ENCODE measurements at places on chromosomes 2 and 18.

DNA sequence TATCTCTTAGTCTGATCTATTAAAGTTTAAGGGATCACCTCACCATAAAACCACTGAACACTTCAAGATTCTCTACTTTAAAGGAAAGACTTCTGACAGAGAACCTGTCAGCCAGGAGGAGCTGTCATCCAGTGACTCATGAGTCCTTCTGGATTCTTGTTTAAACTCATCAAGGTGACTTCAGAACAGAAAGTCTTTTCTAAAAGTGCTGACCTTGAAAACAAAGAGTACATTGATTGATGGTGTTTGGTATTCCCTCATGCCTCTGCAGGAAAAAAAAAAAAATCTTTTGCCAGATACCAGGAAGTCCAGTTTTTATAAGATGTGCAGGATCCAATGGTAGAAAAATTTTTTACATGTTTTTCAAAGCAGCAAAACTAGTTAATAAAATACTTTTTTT, 12.3 kb downstream of the DSG2 start:
- no peak for DNase-seq

- DNase-seq = no peak
Measured at GRCh38 chr2:195709901-195710806, 53.1 kb downstream of the SLC39A10 start.

DNA sequence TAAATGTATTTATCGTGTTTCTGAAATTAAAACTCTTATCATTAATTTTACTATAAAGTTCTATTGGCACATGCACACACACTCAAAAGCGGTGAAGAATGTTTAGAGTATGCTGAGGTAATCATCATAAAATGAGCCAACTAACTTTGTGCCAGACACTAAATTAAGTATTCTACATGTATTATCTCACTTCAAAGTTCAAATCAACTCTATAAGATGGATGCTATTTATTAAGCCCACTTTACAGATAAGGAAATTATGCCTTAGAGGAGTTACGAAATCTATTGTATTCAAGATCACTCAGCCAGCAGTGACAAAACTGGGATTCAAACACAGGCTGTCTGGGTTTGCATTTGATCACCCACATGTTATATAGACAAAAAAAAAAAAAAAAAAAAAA, 24.9 kb downstream of the OLA1 start:
- DNase-seq = no peak

GRCh38 chr2:175612280-175612679, 389.8 kb downstream of the LNPK start:
- no peak for DNase-seq

- DNase-seq = no peak
Measured at GRCh38 chr2:16194931-16195680, 254.8 kb downstream of the MYCN start.

DNA sequence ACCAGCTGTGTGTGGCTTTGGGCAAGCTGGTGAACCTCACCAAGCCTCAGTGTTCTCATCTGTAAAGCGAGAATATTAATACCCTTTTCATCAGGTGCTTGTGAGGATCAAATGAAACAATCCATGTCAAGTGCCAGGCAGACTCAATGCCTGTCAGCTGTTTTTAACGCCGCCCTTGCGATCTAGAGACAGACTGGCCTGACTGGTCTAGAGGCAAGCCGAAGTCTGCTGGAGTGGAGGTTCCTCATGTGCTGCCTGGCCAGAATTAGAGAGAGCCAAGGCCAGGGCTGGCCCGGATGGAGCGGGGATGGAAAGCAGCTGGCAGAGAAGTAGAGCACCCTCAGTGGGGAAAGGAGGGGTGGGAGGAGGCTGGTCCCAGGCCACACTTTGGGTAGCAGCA, 74.5 kb upstream of the B3GNT7 start:
- DNase-seq = no peak

DNA sequence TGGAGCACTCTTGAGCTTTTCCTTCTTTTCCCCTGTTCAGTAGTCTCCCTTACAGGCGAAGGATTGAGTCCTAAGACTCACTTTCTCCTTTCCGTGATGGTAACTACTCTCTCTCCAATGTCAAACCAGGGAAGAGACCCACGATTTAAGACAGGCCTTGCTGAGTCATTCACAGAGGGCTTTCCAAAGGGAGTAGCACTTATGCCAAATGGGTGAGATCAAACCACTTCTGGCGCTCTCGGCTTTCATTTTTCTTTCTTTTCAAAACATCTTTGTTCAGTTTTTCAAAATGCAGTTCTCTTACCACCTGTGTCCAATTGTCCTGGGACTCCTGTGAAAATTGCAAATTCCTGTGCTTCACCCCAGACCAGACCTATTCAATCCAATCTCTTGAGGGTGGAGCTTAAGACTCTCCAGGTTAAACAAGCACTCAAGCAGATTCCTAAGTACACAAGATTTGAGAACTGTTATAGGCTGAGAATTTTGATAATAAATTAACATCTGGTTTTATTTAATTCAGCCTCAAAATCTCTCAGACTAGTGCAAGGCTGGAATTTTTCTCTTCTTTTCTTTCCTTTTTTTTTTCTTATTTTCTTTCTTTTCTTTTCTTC, 14.4 kb upstream of the MRPL19 start:
- DNase-seq = no peak

- no peak for DNase-seq
Measured at GRCh38 chr2:11773747-11774525, 27.5 kb downstream of the LPIN1 start.

DNA sequence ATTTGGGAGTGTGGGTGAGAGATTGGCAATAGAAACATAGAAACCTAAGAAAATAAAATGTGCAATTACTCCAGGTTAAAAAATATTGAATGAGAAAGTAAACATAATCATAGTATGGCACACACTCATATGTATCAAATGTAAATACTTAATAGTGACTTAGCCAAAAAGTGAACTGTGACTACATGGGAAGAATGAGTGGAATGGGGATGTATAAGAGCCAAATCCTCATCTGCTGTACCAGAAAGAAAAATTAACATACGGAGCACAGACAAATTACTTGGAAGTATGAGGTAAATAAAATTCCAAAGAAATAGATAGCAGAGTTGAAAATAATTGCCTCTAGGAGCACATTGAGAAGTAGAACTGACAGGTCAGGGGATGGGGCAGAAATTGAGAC, 4.0 kb downstream of the FLACC1 start:
- DNase-seq = no peak

GRCh38 chr2:54103454-54104314, 11.7 kb upstream of the ACYP2 start:
- DNase-seq = peak; percentile 92

DNA sequence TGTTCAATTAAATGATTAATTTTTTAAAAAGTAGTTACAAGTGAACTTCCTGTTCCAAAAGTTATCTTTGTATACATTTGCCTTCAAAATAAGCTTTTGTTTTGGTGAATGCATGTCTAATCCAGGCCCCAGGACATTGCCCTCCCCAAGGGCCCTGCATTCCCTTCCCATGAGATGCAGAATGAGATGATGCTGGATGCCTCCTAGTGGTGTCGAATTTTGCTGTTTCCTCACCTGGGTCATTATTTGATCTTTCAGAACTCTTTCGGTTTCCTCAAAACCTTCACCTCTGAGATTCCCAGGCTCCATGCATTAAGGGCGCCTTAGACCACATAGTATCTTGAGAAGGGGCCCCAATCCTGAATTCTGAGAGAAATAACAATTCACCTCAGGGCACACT, 728.8 kb downstream of the CNTNAP5 start:
- DNase-seq = no peak

DNA sequence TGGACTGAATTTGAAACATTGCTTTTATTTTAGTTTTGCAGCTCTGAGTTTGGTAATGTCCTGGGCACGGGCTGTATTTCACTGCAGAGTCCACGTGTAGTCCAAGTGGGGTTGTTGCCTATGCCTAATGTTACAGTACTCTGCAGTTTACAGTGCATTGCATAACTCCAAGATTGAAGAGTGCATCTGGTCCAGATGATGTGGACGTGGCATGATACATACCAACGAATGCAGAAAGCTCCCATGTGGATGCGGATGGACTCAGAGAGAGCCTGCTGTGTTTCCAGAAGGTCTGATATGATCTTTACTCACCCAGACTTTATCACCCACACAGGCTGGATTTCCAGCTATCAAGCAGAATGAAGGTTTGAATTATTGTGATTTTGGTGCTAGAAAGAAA, 44.4 kb upstream of the CCDC68 start:
- DNase-seq = no peak

- no peak for DNase-seq
Measured at GRCh38 chr18:40907842-40908241, 1047.2 kb upstream of the PIK3C3 start.

GRCh38 chr2:88450186-88450585, 2.3 kb downstream of the FOXI3 start:
- DNase-seq = no peak

DNA sequence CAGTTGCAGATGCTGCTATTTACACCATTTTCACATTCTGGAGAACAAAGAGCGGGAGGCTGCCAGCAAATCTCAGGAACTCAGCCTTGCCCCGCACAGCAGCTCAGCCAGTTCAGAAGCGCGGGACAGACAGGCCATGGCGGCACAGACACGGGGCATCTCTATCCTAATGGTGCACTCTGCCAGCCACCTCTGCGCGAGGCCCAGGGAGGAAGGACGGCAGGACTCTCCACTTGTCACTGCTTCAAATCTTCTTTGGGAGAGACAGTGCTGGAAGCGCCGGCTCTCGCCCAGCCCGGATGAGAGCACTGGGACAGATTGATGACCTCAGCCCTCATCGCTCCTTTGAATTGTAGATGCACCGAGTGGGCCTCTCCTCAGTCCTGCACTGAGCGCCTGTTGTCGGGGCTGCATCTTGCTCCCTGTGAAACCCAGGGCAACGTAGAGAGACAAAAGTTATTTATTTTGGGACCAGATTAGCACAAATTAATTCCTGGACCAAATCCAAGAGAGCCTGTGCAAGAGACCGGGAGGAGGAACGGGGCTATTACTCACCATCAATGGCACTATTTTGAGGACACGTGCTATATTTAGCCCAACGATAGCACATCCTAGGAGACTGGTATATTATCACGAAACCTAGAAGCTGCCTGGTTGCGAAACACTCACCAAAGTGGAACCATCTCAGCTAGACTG, 211.4 kb upstream of the SMIM21 start:
- no peak for DNase-seq

DNA sequence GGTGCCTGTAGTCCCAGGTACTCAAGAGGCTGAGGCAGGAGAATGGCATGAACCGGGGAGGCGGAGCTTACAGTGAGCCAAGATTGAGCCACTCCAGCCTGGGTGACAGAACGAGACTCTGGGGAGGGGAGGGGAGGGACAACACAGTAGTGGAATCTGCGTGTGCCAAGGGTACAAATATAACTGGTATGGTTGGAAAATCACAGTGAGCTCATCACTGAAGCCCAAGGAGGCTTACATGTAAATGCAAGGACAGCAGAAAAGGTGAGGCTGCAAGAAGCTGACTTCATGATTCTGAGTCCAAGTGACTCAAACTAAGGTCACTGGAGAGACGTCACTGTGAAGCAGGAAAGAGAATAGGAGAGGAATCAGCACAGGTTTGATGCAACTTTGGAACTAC, 9.2 kb downstream of the SEPTIN10 start:
- DNase-seq = no peak

DNA sequence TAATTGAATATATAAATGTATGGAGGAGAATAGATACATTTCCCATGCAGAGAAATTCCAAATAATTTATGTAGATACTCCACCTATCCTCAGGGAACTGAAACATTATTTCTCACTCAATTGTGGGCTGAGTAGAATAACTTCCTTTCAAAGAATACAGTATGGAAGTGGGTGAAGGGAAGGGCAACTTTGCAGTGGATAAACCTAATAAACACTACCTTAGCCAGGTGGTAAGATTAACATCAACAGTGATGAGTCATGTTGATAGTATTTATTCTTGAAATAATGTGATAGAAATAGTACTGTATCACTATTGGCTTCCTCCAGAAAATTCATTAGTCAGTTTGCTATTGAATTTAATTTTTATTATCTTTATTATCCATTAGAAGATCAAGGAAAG, 716.4 kb upstream of the CHAC2 start:
- no peak for DNase-seq

GRCh38 chr2:131567891-131568290, 40.2 kb downstream of the CCDC74A start:
- no peak for DNase-seq

- no peak for DNase-seq
Measured at GRCh38 chr2:34345030-34345429, 745.9 kb upstream of the FAM98A start.

- DNase-seq = no peak
Measured at GRCh38 chr2:28231110-28231631, 161.5 kb upstream of the FOSL2 start.

DNA sequence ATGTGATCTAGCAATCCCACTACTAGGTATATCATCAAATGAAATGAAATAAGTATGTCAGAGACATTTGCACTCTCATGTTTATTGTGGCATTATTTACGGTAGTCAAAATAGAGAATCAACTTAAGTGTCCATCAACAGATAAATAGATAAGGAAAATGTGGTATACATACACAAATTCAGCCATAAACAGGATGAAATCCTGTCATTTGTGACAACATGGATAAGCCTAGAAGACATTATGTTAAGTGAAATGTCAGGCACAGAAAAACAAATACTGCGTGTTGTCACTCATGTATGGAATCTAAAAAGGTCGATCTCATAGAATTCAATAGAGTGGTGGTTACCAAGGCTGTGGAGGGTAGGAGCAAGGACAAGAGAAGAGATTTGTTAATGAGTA, 22.1 kb upstream of the CBLN2 start:
- no peak for DNase-seq

GRCh38 chr2:60861736-60862135, 19.6 kb upstream of the REL start:
- DNase-seq = no peak

DNA sequence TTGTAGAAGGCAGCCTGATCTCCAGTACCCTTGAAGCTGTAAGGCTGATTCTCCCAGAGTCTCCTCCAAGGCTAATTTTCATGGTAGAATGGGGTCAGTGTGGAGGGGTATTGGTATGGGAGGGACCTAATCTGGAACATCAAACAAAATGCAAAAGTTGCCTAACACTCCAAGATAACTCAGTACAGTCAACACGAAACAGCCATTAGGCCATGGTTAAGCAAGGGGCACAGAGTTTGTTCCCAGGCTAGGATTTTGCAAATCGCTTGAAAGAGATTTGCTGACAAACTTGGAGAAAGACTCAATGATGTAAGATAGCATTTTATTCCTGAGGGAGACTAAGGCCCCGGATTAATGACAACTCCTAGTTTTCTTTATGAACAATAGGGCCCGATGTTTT, 5.4 kb downstream of the PID1 start:
- no peak for DNase-seq

Measured in common myeloid progenitor, CD34-positive (primary cell).